Kasumi-1 (cell line): ENCODE measurements at places on chromosomes 2 and 18.
A peak's percentile ranks its signal among the peaks of the same experiment; 100 is the strongest.

DNA sequence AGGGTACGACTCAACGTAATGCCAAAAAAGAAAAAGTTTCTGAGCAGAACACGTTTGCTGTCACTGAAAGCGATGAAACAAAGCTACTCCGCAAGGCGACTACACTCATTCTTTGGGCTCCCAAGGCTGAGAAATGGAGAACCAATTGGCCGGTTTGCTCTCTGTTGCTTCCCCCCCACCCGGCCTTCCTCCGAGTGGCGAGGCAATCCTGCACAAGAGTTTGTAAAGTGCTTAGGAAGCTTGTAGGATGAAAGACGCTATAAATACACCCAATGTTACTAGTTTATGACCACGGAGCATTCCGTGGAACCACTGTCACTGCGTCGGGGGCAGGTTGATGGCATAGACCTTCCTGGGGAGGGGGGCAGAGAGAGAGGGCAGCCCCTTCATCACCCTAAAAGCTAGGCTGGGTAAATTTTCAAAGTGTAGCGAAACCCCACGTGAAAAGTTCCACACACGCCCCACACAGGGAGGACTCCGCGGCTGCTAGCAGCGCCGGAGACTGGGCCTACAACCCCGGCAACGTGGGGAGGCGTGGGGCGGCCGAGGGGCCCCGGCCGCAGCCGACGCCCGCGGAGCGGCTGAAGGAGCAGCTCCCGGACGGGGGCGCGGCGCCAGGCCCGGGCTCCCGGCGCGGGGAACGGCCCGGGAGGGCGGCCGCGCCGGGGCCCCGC lies 915 bp downstream of the CUL3 start:
- peak; percentile 4 for DNase-seq

DNA sequence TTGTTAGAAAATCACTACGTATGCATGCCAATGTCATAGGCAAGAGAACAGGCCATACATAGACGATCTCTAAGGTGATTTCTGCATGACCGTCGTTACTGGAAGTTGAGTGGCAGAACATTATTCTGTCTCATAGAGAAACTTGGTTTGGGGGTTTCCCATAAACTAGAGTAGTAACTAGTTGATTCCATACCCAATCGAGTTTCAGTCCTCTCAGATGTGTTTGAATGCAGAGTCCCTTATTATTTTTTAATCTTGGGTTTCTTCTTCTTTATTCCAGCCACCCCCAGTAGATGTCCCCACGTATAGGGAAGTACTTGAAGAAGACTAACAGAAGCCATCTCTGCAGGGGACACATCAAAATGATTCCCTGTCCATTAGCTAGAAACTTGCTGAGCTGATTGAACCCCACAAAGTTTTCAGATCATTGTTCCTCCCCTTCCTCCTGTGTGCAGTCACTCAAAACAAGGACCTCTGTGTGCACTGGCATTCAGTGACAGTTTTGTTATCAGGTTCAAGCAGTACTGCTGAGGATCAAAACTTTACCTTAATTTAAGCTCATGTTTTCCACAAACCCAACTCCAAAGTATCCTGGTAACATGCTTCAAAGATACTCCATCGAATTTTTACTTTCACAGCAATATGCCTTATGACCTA lies 68.4 kb upstream of the CDCA7 start:
- DNase-seq: peak; percentile 81

DNA sequence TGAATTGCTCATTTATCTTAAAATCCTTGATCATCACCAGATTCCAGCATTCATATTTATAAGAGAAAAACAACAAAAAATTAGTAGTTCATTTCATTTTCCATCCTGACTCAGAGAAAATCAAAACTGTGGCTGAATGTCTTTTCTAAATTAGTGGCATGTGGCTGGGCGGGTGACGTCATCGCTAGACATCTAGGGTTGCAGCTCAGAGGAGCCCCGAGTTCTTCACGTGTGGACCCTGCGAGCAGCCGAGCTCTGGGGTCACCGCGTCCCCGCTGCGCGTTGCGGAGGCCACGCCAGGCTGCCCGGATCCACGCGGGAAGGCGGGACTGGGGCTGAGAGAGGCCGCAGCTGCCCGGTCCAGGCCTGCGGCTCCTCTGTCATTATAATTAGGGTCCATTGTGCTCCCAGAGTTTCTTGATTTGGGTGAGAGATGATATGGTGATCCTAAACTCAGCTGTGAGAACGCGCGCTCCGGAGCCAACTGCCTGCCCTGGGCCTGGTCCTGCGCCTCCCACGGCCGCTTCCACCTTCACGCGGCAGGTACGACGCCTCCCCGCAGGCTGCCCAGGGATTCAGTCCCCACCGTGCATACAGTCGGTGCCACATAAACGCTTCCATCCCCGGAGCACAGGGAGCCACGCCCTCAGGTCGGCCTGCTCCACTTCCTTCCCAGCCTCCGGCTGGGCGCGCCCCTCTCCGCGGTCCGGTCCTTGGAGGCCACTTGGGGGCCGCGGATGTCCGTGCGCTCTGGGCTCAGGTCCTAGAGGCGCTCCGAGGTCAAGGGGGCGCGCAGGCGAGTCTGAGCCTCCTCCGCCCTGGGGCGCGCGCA lies 56.5 kb downstream of the TMEM18 start:
- no peak for DNase-seq

- DNase-seq: no peak
Measured at GRCh38 chr2:54569745-54570301, 113.7 kb downstream of the SPTBN1 start.

GRCh38 chr2:205495819-205496218 lies 186.5 kb upstream of the NRP2 start:
- no peak for DNase-seq

DNA sequence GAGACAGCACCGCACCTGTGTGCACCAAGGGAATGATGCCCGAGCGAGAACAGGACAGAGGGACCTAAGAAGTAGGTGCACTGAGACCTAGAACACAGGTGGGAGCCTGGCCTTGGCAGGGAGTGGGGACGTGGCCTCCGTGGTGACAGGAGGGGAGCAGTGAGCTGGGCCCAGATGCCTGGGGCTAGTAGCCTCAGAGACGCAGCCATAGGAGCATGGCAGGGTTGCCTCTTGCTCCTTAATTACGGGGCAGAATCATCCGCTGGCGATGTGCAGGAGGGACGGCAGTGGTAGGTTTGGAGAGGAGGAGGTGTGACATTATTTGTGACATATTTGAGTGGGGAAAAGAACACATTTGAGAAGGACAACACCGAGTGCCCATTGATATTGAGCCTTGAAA lies 57.0 kb upstream of the HPCAL1 start:
- DNase-seq: no peak

- no peak for DNase-seq
Measured at GRCh38 chr18:53025247-53025646, 685.2 kb downstream of the DCC start.

GRCh38 chr2:11330457-11331142 lies 13.8 kb downstream of the ROCK2 start:
- peak; percentile 18 for DNase-seq

- DNase-seq: peak; percentile 43
Measured at GRCh38 chr2:88187038-88187676, 17.0 kb downstream of the THNSL2 start.

DNA sequence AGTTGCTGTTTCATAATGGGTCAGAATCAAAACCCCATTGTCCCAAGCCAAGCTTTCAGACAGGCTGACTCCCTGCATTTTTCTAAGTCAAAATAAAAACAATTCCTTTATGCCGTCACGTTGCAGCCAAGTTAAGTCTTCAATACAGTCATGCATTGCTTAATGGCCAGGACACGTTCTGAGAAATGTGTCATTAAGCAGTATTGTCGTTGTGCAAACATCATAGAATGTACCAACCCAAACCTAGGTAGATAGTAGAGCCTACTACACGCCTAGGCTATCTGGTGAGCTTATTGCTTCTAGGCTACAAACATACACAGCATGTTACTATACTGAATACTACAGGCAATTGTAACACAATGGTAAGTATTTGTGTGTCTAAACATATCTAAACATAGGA lies 160.4 kb upstream of the FOSL2 start:
- no peak for DNase-seq

DNA sequence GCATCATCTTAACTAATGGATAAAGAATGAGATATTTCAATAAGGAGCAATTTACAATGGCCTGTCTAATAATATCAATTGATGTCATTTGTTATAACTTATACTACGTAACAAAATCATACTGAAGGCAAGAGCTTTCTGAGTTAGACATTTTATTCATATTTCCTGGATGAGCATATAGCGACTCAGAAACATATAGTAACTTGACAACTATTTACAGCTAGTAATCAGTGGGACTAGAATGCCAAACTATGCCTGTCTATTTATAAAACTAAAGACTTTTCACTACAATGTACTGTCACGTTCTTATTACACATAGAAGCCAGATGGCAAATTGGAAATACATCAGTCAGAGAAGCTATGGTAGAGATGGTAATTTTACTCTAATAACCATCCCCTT lies 766.2 kb upstream of the TMEFF2 start:
- DNase-seq: no peak

- no peak for DNase-seq
Measured at GRCh38 chr2:74495440-74495839, 4.0 kb downstream of the LBX2 start.

DNA sequence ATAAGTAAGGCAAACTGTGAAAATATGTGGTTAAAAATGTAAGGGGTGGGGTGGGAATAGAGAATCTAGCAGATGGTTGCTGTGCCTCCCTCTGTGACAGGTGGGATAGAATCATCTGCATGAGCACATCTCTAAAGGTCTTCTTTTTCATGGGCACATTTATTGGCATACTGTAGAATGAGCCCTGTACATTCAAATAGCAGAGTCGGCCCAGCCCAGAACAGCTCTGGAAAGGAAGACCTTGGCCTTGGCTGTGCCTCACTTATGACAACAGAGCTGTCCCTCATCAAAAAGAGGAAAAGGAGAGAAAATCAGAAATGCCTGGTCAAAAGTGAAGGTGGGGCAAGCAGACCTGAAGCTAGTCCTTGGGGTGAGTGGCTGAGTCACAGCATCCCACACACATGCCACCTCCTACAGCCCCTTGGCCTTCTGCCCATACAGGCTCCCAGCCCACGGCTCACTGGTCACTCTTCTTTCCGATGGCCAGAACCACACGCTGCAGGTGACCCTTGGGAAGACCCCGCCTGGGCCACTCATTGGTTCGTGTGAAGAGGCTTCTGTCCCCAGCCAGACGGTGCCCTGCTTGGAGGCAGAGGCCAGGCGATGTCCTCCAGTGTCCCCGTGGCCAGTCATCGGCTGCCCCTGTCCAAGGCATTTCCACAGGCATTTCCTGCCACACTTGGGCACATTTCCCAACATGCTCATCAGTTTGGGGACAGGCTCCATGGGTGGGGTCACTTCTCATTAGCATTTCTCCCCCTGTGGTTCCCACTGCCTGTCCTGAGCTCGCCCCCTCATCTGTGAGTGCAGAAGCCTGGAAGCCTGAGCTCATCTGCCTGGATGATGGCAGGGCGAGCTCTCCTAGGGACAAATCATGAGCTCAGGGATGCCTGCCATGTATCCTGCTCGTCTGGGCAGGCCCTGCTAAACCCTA lies 113.6 kb downstream of the MCFD2 start:
- DNase-seq: no peak

DNA sequence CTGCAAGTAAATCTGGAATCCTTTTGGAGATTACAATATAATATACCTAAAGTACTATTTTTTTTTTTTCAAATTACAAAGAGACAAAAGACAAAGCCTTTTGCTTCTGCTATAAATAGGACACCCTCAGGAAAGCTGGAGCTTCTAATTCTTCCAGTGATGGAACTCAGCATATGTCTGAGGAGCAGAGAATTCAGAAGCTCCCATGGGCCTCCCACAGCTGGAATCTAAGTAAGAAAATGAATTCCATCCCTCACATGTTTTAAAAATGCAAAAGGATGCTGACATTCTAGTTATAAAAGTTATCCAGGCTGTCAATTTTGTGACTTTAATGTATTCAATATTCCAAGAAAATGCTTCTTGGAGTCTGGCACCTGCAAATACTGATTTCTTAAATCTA lies 571.3 kb upstream of the LRRTM4 start:
- no peak for DNase-seq

- no peak for DNase-seq
Measured at GRCh38 chr2:25187729-25188350, 19.5 kb upstream of the POMC start.

DNA sequence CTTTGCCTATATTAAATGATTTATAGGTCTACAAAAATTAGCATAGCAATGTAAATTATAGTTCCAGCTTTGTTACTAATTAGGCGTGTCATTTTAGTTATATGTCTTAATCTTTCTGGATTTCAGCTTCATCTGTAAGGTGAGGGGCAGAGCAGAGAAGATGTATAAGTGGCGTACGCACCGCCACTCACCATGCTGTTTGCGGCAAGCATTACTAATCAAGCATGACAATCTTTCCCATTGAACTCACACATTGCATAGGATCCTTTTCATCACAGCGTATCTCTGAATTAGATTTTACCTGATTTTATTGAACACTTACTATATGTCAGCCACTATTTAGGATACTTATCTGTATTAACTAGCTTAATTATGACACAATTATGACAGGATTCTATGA lies 183.6 kb upstream of the DLGAP1 start:
- no peak for DNase-seq

DNA sequence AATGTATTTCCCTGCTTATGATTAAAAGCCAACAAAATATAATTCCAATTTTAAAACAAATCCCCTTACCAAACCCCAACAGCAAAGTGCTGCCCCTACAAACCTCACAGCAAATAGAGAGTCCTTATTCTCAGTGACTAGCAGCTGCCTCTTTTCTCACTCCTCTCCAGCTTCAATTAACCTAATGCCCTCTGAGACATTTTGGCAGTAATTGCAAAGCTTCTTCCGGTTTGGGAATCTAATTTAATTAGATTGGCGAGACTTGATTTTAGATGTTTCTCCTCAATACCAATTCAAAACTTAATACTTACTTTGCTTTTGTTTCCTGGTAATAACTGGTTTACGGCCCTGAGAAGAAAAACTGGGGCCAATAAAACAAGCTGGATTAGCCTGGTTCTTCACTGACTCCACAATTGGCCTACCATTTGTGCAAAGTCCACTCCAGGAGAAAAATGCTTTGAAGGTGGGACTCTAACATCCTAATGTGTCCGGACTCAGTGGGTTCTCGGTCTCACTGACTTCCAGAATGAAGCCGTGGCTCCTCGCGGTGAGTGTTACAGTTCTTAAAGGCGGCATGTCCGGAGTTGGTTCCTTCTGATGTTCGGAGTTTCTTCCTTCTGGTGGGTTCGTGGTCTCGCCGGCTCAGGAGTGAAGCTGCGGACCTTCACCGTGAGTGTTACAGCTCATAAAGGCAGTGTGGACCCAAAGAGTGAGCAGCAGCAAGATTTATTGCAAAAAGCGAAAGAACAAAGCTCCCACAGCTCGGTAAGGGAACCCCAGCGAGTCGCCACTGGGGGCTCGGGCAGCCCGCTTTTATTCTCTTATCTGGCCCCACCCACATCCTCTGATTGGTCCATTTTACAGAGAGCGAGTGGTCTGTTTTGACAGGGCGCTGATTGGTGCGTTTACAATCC lies 52.8 kb downstream of the SLC35F5 start:
- DNase-seq: no peak

GRCh38 chr2:9179572-9180201 lies 26.9 kb upstream of the ASAP2 start:
- DNase-seq: no peak
